ENCODE measurements at places on chromosomes 5 and 9. TPM values are rescaled to one million over a fixed set of nuclear protein-coding genes. Genes with fewer than 3 reads are reported as not detected.

PCDHA1 gene
- total RNA-seq: 0.02 TPM

PCDHGB1 gene
- total RNA-seq: 2.0 TPM

TRPM3 gene
- total RNA-seq: 0.09 TPM

SAPCD2 gene
- total RNA-seq: 76.4 TPM

TCERG1 gene
- total RNA-seq: 93.1 TPM

GLDC gene
- total RNA-seq: 2.9 TPM

ZNF366 gene
- total RNA-seq: not detected

GMCL2 gene
- total RNA-seq: not detected

TAF1L gene
- total RNA-seq: 0.02 TPM

PCDHA6 gene
- 0.69 TPM for total RNA-seq

SLC36A3 gene
- not detected for total RNA-seq

HACD4 gene
- total RNA-seq: not detected

ARL14EPL gene
- 1.0 TPM for total RNA-seq

IFNA4 gene
- total RNA-seq: not detected

DBH gene
- total RNA-seq: 0.02 TPM

PDE6A gene
- 0.41 TPM for total RNA-seq

IRX4 gene
- total RNA-seq: not detected

C9orf85 gene
- total RNA-seq: 10.9 TPM

SMIM33 gene
- total RNA-seq: not detected

ASPN gene
- total RNA-seq: not detected

SPAAR gene
- total RNA-seq: 0.31 TPM

SLC9A3 gene
- 4.7 TPM for total RNA-seq

SLC44A1 gene
- total RNA-seq: 47.0 TPM

ZNG1C gene
- 9.4 TPM for total RNA-seq

SHOC1 gene
- not detected for total RNA-seq

TAS2R1 gene
- not detected for total RNA-seq

SEMA5A gene
- total RNA-seq: 12.0 TPM

KLHL3 gene
- total RNA-seq: 1.3 TPM

PLPP7 gene
- 1.0 TPM for total RNA-seq

COL23A1 gene
- total RNA-seq: not detected

GPX3 gene
- not detected for total RNA-seq

NR4A3 gene
- total RNA-seq: 0.02 TPM

GABRA1 gene
- total RNA-seq: not detected

ZNF883 gene
- total RNA-seq: not detected

GPR151 gene
- not detected for total RNA-seq

CSF1R gene
- 0.84 TPM for total RNA-seq

ZFP2 gene
- total RNA-seq: not detected

CAPSL gene
- 5.1 TPM for total RNA-seq

DDX4 gene
- total RNA-seq: not detected

AMBP gene
- total RNA-seq: 0.79 TPM

RACK1 gene
- total RNA-seq: 2,696 TPM

ERP44 gene
- total RNA-seq: 28.3 TPM

LHX3 gene
- total RNA-seq: not detected

NR2F1 gene
- total RNA-seq: 6.9 TPM

FGF18 gene
- total RNA-seq: 0.14 TPM

FOXD4L4 gene
- not detected for total RNA-seq

FAM169A gene
- total RNA-seq: 33.0 TPM

SEMA6A gene
- 1.5 TPM for total RNA-seq

Measured in A172 (cell line).